ENCODE measurements at places on chromosomes 3 and 15.

DNA sequence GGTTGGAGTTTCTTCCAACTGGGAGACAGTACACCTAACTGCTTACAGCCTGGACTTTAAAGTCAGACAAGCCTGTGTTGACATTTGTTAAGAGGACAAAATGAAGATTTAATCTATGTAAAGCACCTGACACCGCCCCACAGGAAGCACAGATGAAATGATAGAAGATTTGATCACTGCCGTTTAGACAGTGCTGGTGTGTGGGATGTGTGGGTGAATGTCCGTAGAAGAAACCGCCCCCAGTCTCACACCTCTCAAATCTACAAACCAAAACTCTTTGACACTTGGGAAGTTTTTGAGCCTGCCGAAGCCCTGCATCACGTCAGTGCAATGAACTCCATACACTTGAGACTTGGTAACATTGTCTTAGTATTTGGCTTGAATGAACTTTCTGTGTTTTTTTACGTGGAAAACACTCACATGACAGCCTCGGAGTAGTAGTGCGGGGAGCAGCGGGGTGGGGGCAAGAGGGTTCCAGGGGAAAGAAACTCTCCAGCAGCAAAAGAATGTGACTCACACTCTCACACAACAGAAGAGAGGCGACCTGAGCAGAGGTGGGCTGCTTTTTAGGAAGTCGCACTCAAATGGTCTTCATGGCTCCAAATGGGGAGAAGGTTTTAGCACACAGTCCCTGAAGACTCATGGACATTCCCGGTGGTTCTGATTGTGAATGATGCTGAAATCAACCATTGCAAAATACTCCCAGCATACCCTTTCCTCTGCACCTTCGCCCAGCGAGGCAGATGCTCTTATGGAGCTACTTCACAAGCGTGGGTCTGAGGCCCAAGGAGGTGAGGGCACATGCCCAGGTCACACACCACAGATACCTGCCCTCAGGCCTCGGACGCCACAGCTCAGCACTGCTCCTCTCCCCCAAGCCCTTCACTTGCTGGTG is 79.2 kb downstream of the SRGAP3 start:
- DNase-seq = no peak

- peak; percentile 92 for DNase-seq
These were observed 5.1 kb downstream of the RBP1 start for GRCh38 chr3:139534455-139534812.

DNA sequence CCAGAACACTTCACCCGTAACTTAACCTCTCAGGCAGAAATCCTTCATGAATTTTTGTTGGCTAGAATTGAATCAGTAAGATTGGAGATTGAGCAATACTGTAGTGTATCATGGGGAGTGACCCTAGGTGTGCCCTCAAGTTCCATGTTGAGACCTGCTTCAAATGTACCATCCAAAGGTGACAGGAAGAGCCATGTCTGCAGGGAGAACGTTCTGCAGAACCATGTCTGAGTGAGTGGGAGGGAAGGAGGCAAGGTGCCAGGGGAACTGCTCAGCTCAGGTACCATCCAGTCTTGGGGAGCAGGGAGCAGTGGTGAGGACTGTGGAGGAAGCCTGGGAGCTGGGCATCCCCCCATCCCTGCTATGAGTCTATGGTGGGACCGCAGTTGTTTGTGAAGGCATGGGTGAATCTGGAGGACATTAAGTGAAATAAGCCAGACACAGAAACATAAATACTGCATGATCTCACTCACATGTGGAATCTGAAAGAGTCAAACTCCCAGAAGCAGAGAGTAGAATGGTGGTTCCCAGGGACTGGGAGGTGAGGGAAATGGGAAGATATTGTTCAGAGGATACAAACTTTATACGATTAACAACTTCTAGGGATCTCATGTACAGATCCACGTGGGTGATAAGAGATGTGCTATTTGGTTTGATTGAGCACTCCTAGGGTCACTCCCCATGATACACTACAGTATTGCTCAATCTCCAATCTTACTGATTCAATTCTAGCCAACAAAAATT is 23.3 kb downstream of the CFAP161 start:
- no peak for DNase-seq

- DNase-seq = no peak
These were observed 868 bp downstream of the SATB1 start for GRCh38 chr3:18424213-18424728.

DNA sequence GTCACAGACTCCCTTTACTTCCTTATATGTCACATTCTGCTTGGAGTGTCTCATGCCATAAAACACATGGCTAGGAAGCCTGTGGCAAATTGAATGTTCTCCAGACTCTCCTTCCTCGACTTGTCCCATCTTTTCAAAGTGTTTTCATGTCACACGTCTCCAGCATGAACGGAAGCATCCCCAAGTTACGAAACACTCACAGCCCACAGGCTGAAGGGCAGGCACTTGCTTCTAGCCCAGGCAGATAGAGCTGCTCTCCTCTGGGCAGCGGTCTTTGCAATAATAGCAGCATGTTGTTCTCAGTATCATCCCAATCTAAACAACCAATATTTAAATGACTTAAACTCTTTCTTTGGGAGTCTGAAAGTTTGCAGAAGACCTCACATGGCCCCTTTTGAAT is 85.3 kb upstream of the ADAMTS9 start:
- DNase-seq = no peak

- DNase-seq = no peak
These were observed 167.9 kb downstream of the FMN1 start for GRCh38 chr15:33026614-33027013.

- DNase-seq = peak; percentile 20
These were observed 504.7 kb upstream of the NR2F2 start for GRCh38 chr15:95825671-95826411.

Data from NCI-H2081 treated with DMSO at 0.1 percent for 48 hours (cell line).